Muscle of leg (tissue), 16 donors: ENCODE measurements at places on chromosomes 13 and 19. TPM values are rescaled to one million over a fixed set of nuclear protein-coding genes. Genes with fewer than 3 reads are reported as not detected.

The CGB7 gene
- 0.53 TPM for total RNA-seq

- no peaks in the 10 kb centered on the region for H3K27me3 ChIP-seq
- H3K36me3 ChIP-seq, result peaks cover 18% of the 10 kb centered on the region
- no peak overlapping the region for H3K4me3 ChIP-seq
- H3K27ac ChIP-seq, result peak overlapping the region; percentile 90
- H3K4me1 ChIP-seq, result peaks cover 67% of the 10 kb centered on the region
Observed at GRCh38 chr13:110338441-110339101, 31.5 kb downstream of the COL4A2 start.

GRCh38 chr13:114338959-114339358 is 24.7 kb downstream of the CHAMP1 start:
- no peaks in the 10 kb centered on the region for H3K27me3 ChIP-seq
- H3K4me3 ChIP-seq, result no peak overlapping the region
- DNase-seq, result no peak
- H3K36me3 ChIP-seq, result no peaks in the 10 kb centered on the region

DNA sequence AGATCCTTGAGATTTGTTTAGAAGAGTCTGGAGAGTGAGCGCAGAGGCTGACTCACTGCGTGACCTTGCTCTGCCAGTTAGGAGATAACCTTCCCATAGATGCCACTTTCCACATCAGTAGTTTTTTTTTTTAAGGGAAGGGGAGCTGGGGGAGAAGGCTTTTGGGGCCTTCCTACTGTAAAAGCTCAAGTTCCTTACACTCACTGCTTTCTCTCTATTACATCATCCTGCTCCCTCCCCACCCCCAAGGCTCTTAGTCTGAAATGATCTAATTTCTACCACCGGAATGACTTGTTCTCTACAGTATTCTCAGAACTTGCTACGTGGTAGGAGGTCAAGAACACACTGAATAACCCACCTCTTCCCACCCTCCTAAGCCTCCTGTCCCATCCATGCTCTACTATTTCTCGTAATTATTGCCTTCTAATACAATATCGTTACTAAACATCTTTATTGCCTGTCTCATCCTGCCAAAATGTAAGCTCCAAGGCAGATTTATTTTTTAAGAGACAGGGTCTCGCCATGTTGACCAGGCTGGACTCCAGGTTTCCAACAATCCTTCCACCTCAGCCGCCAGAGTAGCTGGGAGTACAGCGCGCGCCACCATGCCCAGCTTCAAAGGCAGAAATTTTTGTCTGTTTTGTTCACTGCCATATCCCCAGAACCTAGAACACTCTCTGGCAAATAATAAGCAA is 1.2 kb downstream of the LONP1 start:
- peak overlapping the region; percentile 97 for H3K27ac ChIP-seq
- peaks cover 21% of the 10 kb centered on the region for H3K4me1 ChIP-seq
- H3K27me3 ChIP-seq, result no peaks in the 10 kb centered on the region
- peaks cover 10% of the 10 kb centered on the region for H3K36me3 ChIP-seq

DNA sequence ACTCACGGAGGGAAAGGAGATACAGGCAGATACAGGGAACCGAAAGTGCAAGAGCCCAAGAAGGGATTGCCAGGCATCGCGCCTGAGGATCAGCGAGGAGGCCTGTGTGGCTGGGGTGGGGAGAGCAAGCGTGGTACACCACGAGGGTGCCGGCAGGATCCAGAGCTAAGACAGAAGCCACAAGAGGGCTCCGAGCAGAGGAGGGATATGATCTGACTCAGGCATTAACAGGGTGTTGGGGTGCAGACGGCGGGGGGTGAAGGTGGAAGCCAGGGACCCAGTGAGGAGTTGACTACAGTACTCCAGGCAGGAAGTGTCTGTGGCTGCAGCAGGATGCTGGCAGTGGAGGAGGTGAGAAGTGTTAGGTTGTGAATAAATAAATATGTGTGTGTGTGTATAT is 5.4 kb upstream of the PPP1R37 start:
- peaks cover 11% of the 10 kb centered on the region for H3K4me1 ChIP-seq
- H3K27me3 ChIP-seq, result no peaks in the 10 kb centered on the region
- no peak for DNase-seq
- no peak overlapping the region for H3K4me3 ChIP-seq

DNA sequence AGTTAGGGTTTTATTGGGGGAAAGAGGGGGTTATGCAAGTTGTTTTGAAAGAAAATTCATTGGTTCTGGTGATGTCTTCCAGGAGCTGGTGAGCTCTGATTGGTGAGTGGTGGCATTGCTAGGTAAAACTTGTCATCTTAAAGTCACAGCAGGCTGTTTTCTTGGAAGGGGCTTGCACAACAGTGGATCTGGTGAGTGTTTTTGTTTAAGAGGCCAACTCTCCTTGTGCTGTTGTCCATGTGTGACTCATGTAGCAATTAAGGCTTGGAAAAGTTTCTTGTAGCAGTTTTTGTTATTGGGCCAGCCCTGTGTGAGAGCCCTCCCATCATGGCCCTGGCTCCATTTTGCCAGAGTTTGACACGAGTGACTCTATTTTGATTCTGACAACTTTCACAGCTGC is 109.4 kb downstream of the RFC3 start:
- H3K36me3 ChIP-seq, result no peaks in the 10 kb centered on the region
- no peaks in the 10 kb centered on the region for H3K27me3 ChIP-seq
- DNase-seq, result no peak
- no peak overlapping the region for H3K4me3 ChIP-seq
- no peak overlapping the region for H3K27ac ChIP-seq

The ZSCAN5A gene
- 8.7 TPM for total RNA-seq

GRCh38 chr13:108154421-108154858 is 60.9 kb downstream of the LIG4 start:
- H3K27ac ChIP-seq, result no peak overlapping the region
- H3K27me3 ChIP-seq, result no peaks in the 10 kb centered on the region

The BCKDHA gene
- total RNA-seq, result 19.8 TPM

- H3K27ac ChIP-seq, result no peak overlapping the region
- H3K27me3 ChIP-seq, result peaks cover 4% of the 10 kb centered on the region
- H3K4me3 ChIP-seq, result no peak overlapping the region
- no peak for DNase-seq
Observed at GRCh38 chr19:5547881-5548280, 19.9 kb downstream of the TINCR start.

The ZNF728 gene
- not detected for total RNA-seq

The IRGC gene
- total RNA-seq, result not detected
